Heart right ventricle (tissue), 16 donors: ENCODE measurements at places on chromosomes 7 and 10. TPM values are rescaled to one million over a fixed set of nuclear protein-coding genes. Genes with fewer than 3 reads are reported as not detected.

Gene TLX1
- total RNA-seq, result not detected

Gene GPR37
- total RNA-seq, result 0.15 TPM

Gene DPP6
- total RNA-seq, result not detected

Gene MYH16
- total RNA-seq, result not detected

Gene CXCL12
- 175 TPM for total RNA-seq

Gene CLRN3
- total RNA-seq, result not detected

Gene HGF
- total RNA-seq, result 3.3 TPM

GRCh38 chr7:132520591-132521280 lies 55.5 kb downstream of the PLXNA4 start:
- no peak for DNase-seq

- no peak for DNase-seq
These were observed 130.7 kb upstream of the SH2B2 start for GRCh38 chr7:102155821-102156441.

DNA sequence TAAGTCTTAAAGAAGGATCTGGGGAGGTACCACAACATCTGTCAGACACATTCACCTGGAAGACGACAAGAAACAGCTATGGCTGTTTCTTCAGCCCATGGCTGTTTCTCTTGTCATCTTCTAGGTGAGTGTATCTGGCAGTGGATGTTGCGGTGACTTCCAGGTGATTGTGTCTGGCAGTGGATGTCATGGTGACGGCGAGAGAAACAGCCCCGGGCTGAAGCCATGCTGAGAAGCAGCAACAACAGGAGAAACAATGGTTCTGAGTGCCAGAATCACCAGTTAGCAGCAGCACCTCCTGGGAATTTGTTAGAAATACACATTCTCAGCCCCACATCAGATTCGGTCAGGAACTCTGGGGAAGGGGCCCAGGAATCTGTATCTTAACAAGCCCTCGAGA lies 68.6 kb upstream of the SYPL1 start:
- DNase-seq, result no peak

- no peak for DNase-seq
These were observed 28.9 kb upstream of the SAMD9L start for GRCh38 chr7:93176992-93177580.

- DNase-seq, result no peak
These were observed 85.1 kb upstream of the KMT2C start for GRCh38 chr7:152520861-152521302.

DNA sequence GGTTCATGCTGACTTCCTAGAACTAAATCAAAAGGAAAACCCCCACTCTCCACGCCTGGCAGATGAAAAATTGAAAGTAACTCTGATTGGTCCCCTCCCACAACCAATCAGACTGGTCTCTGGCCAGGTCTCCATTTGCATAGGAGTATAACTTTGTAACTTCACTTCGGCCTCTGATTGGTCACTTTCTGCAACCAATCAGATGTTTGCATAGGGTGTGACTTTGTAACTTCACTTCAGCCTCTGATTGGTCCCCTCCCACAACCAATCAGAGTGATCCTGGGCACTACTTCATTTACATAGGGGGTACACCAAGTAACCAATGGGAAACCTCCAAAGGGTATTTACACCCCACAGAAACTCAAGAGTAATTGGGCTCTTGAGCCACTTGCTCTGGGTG lies 306.6 kb upstream of the PFKP start:
- DNase-seq, result no peak

DNA sequence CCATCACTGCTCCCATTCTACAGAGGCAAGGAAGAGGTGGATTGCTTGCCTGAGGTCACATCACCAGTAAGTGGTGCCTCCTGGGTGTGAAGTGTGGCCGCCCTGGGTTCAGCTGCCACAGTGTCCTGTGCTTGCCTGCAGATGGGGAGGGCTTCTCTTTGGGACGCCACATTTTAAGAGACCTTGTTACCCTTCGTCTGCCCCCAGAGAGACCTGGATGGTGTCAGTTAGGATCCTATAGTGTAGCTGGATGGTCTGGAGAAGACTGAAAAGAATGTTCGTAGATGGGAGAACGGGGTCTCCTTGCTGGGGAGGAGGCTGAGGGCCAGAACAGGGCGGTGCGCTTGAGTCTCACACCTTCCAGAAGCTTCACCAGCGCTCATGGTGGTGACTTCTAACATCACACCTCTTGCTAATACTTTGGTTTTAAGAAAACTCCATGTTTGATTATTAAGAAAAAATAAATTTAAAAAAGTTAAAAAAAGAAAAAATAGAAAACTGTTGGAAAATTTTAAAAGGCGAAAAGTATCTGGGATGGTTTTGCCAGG lies 2.3 kb downstream of the DOCK1 start:
- no peak for DNase-seq

DNA sequence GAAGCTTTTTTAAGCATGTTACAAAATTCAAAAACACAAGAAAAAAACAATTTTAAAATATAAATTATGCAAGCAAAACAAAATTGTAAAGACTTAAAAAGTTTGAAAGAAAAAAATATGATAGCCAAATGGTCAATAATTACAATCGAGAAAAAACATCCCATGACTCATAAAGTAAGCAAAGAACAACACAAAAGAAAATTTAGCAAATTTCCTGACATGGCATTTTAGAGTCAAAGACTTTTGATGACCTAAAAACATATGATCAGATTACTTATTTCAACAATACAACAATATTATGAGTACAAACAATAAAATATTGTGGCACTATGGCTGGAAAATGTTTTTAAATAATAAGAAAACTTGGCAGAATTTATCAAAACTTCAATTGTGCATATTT lies 312.1 kb upstream of the MEOX2 start:
- DNase-seq, result no peak

- no peak for DNase-seq
These were observed 24.0 kb upstream of the TM9SF3 start for GRCh38 chr10:96610817-96611216.

DNA sequence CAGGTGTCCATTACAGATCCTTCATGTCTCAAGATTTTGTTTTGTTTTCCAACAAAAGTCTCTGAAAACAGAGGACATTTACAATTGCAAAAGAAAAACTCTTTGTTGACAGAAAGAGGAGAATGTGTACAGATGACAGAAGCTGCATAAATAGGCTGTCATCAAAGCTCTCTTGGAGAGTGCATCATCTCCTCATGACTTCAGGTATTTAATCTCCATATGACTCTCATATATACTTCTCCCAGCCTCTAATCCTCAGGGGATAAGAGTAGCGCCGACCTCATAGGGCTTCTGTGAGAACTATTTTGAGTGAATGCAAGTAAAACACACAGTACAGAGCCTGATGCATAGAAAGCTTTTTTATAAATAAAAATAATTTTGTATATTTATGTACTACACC lies 48.1 kb upstream of the SEPTIN7 start:
- DNase-seq, result no peak

DNA sequence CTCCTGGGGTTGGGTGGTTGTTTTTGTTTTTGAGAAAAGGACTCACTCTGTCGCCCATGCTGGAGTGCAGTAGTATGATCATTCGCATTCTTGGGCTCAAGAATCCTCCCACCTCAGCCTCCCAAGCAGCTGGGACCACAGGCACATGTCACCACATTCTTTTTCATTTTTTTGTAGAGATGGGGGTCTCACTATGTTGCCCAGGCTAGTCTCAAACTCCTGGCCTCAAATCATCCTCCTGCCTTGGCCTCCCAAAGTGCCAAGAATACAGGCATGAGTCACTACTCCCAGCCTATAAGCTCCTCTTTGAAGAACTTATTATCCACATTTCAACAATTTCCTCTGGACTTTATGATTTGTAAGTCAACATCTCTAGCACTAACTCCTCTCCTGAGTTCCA lies 102.7 kb downstream of the KMT2C start:
- DNase-seq, result no peak

- DNase-seq, result no peak
These were observed 51.3 kb downstream of the OAT start for GRCh38 chr10:124367414-124367813.

DNA sequence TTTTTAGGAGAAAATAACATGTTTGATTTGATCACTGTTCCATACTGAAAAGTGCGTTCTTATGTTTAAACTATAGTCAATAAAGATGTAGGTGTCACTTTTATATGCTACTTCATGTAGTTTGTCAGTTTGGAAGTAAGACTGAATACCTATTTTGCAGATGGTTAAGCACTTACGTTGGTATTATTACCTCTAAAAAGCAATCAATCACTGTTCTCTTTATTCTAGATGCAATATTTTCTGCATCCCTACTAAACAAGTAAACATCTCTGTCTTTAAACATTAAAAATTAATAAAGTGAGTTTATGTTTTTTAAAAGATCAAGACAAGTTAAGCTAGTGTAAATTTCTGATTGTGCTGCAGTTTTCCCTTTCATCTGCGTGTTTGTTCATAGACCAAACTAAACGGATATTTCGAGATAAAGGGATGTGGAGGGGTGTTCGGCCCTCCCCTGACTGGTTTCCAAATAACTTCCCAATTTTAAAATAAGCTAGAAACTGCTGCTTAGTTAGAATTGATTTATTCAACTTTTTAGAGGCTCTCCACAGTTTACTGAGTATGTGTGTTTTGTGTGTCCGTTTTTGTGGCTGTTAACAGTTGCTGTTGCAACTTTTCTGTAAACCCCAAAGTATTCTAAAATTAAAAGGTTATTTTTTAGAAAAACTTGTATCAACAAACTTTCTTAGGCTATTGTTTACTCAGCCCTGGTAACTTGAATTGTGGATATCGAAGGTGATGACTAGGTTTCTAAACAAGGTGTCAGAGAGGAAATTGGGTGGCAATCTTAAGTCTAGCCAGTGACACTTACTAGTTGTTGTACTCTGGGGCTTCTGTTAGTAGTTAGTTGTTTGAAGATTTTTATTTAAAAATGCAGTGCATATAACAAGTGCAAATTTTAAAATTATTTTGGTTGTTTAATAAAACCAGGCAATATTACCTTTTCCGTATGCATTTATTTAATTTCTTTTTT lies 974 bp downstream of the KIF11 start:
- DNase-seq, result no peak

DNA sequence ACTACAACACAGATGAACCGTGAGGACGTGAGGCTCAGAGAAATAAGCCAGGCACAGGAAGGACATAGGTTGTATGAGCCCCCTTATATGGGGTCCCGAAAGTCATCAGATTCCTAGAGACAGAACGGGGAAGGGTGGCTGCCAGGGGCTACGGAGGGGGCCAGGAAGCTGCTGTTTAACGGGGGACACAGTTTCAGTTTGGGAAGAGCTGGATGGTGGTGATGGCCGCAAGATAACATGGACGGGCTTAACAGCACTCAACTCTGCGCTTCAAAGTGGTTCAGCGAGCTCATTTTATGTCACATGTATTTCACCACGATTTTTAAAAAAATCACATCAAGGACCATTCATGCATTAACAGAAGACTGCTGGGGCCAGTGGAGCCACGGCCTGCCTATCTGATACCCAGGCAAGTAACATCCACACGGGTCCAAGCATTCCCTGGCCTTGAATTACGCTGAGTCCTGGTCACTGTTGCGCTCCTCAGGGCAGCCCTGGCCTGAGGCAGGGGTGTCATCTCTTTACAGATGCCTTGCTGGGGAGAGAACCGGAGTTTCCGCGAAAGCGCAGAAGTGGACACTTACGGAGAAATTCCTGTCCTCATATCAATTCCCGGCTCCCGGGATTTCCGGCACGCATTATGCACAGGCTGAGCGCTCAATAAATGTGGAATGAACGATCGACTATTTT lies 1.5 kb downstream of the CARD11 start:
- no peak for DNase-seq

DNA sequence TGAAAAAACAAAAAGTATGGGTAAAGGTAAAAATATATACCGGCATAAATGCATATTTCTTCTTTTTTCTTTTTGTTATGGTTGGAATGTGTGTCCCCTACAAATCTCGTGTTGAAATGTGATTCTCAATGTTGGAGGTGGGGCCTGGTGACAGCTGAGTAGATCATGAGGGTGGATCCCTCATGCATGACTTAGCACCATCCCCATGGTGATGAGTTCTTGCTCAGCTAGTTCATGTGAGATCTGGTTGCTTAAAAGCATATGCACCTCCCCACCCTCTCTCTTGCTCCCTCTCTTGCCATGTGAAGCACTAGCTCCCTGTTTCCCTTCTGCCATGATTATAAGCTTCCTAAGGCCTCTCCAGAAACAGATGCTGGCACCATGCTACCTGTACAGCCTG lies 93.3 kb downstream of the HYCC1 start:
- DNase-seq, result no peak

GRCh38 chr10:14382022-14382421 lies 51.3 kb upstream of the FRMD4A start:
- DNase-seq, result no peak

- DNase-seq, result no peak
These were observed 139.7 kb upstream of the ABCB5 start for GRCh38 chr7:20475756-20476155.

GRCh38 chr10:5951721-5952407 lies 25.5 kb downstream of the IL15RA start:
- no peak for DNase-seq

GRCh38 chr10:343231-344220 lies 208.3 kb downstream of the ZMYND11 start:
- no peak for DNase-seq

GRCh38 chr7:98387544-98388226 lies 13.2 kb downstream of the BAIAP2L1 start:
- DNase-seq, result no peak

- no peak for DNase-seq
These were observed 285.9 kb upstream of the ETV1 start for GRCh38 chr7:14275356-14275755.
